ENCODE measurements at places on chromosomes 7 and 10. TPM values are rescaled to one million over a fixed set of nuclear protein-coding genes. Genes with fewer than 3 reads are reported as not detected.

Gene ZNF722
- not detected for polyA plus RNA-seq

Gene PON3
- polyA plus RNA-seq = not detected

Gene UNC5B
- polyA plus RNA-seq = not detected

Gene LIPF
- not detected for polyA plus RNA-seq

Gene ZSCAN25
- polyA plus RNA-seq = 11.8 TPM

Gene MINPP1
- polyA plus RNA-seq = 1.8 TPM

DNA sequence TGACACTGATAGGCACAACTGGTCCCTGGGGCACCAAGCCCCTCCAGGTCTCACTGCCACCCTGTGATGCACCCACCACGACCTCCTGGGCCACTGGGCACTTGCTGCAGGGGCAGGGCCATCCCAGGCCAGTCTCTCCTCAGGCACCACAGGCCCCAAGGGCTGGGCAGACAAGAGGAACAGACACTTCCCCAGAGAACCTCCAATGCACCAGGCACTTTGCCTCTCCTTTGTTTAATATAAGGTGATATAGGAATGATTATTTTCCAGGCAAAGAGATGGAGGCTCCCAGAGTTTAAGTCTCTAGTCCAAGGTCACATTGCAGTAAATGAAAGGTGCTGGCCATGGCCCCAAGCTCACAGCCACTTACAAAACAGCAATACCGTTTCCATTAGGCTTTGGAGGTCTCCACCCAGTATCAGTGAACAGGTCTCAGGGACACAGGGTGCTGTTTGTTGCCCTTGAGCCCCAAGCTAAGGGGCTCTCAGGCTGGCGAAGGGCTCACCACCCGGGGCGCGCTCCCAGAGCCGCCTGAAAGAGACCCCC, 4.5 kb downstream of the DEPP1 start:
- peak; percentile 29 for DNase-seq
- peaks cover 37% of the 10 kb centered on the region for H3K4me1 ChIP-seq
- peak overlapping the region; percentile 59 for H3K4me3 ChIP-seq
- no peak overlapping the region for H3K27ac ChIP-seq
- H3K27me3 ChIP-seq = no peaks in the 10 kb centered on the region

DNA sequence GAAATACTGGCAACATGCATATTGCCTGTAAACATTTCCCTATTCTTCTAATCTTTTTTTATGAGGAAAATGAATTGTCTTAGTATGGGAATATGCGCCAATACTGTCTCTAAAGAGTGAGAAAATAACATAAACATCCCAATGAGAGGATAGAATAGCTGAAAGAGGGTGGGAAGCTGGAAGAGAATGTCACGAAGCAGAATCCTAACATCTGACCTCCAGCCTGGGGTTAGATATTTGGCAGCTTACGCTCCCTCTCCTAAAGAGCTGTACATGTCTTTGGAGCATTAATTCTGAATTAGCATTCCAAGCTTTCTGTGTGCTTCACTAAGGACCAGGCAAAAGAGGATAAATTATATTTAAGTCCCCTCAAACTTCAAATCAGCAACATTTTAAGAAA, 31.6 kb upstream of the SLC16A12 start:
- DNase-seq = no peak
- no peak overlapping the region for H3K27ac ChIP-seq
- H3K27me3 ChIP-seq = no peaks in the 10 kb centered on the region
- H3K36me3 ChIP-seq = no peaks in the 10 kb centered on the region
- no peak overlapping the region for H3K4me3 ChIP-seq
- no peaks in the 10 kb centered on the region for H3K4me1 ChIP-seq

GRCh38 chr7:4862156-4862555, 326 bp upstream of the PAPOLB start:
- peaks cover 9% of the 10 kb centered on the region for H3K4me1 ChIP-seq
- DNase-seq = no peak
- peak overlapping the region; percentile 34 for H3K4me3 ChIP-seq
- H3K27ac ChIP-seq = no peak overlapping the region

DNA sequence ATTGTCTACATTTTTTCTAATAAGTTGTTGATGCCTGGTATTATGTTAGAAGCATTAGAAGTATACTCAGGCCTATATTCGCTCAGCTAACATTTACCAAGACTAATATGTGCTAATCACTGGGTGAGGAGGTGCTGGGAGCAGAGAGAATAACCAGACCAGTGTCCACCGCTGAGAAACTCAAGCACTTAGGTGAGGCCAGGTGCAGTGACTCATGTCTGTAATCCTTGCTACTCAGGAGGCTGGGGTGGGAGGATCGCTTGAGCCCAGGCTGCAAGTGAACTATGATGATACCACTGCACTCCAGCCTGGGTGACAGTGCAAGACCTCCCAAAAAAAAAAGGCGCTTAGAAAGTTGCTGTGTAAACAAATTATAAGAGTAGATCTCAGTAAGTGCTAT, 182.2 kb upstream of the AOAH start:
- no peaks in the 10 kb centered on the region for H3K36me3 ChIP-seq
- H3K27ac ChIP-seq = no peak overlapping the region
- H3K4me3 ChIP-seq = no peak overlapping the region
- H3K27me3 ChIP-seq = no peaks in the 10 kb centered on the region
- DNase-seq = no peak
- no peaks in the 10 kb centered on the region for H3K4me1 ChIP-seq

- no peaks in the 10 kb centered on the region for H3K4me1 ChIP-seq
- no peak for DNase-seq
- H3K27ac ChIP-seq = no peak overlapping the region
Observed at GRCh38 chr7:54394834-54395233, 147.3 kb upstream of the VSTM2A start.

GRCh38 chr10:68572151-68572550, 12.0 kb downstream of the TET1 start:
- H3K27ac ChIP-seq = no peak overlapping the region
- no peak for DNase-seq
- H3K4me3 ChIP-seq = no peak overlapping the region

GRCh38 chr7:4437916-4438315, 244.2 kb upstream of the FOXK1 start:
- no peak overlapping the region for H3K4me3 ChIP-seq
- no peak overlapping the region for H3K27ac ChIP-seq
- no peaks in the 10 kb centered on the region for H3K4me1 ChIP-seq
- no peak for DNase-seq
- H3K36me3 ChIP-seq = no peaks in the 10 kb centered on the region

- H3K4me3 ChIP-seq = no peak overlapping the region
- DNase-seq = no peak
- H3K36me3 ChIP-seq = no peaks in the 10 kb centered on the region
- H3K27me3 ChIP-seq = no peaks in the 10 kb centered on the region
- peaks cover 8% of the 10 kb centered on the region for H3K4me1 ChIP-seq
Observed at GRCh38 chr7:107854989-107855388, 36.0 kb upstream of the DLD start.

GRCh38 chr7:17632384-17632783, 307.9 kb downstream of the SNX13 start:
- H3K36me3 ChIP-seq = no peaks in the 10 kb centered on the region
- no peaks in the 10 kb centered on the region for H3K27me3 ChIP-seq
- no peak overlapping the region for H3K27ac ChIP-seq

DNA sequence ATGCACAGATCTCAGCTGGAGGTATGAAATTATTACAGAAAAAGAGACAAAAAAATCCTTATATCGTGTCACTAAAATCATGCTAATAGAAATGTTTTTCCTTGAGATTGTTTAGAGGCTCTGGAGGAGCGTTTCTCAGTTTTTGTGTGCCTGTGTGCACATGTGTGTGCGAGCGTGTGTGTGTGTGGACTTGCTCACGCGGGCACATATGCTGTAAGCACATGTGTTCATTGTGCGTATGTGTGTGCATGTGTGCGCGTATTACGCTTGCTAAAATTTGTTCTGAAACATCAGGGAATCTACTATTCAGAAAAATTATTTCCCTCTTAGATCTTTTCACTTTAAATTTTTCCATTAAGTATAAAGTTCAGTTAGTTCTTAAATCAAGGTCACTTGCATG, 1111.2 kb downstream of the NRG3 start:
- no peak overlapping the region for H3K4me3 ChIP-seq
- H3K27ac ChIP-seq = no peak overlapping the region
- no peaks in the 10 kb centered on the region for H3K27me3 ChIP-seq
- DNase-seq = no peak
- H3K4me1 ChIP-seq = no peaks in the 10 kb centered on the region
- no peaks in the 10 kb centered on the region for H3K36me3 ChIP-seq

- H3K4me1 ChIP-seq = no peaks in the 10 kb centered on the region
- H3K4me3 ChIP-seq = no peak overlapping the region
- no peaks in the 10 kb centered on the region for H3K36me3 ChIP-seq
- no peak overlapping the region for H3K27ac ChIP-seq
- DNase-seq = no peak
- H3K27me3 ChIP-seq = peaks cover 6% of the 10 kb centered on the region
Observed at GRCh38 chr10:104193787-104194186, 38.4 kb downstream of the CFAP43 start.

DNA sequence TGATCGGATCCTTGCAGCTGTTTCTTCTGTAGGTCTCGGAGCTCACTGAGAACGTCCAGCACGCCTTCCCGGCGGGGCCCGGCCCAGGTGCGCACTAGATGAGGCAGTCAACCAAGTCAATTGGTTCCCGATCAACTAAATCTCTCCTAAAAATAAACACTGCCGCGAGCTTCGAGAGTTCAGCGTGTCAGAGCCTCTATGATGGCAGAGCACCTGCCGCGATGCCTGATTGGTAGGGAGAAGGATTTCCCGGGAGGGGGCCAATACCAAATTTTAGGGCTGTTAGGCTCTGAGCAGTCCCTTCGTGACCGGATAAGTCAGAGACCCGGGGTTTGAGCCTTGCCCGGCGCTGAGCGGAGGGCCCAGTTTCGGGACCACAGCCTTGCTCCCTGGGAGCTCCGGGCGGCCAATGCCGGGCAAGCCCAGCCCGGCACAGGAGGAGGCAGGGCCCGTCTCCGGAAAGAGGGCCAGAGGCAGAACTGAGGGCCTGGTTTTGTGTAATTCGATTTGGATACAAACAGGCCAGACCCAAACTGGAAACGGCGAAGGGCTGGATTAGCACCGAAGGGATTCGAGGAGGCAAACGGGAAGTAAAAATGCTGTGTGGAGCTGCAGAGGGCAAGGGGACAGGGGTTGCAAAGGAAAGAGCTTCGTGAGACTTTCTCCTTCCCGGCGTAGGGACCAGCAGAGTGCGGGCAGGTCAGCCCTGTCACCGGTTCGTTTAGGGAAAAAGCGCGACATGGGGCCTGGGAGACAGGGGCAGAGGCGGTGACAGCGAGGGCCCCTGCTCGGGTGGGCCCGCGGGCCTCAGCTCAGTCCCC, 569 bp downstream of the SLC26A5 start:
- DNase-seq = peak; percentile 17
- peaks cover 20% of the 10 kb centered on the region for H3K27me3 ChIP-seq
- H3K4me3 ChIP-seq = peak overlapping the region; percentile 36
- peaks cover 12% of the 10 kb centered on the region for H3K4me1 ChIP-seq

DNA sequence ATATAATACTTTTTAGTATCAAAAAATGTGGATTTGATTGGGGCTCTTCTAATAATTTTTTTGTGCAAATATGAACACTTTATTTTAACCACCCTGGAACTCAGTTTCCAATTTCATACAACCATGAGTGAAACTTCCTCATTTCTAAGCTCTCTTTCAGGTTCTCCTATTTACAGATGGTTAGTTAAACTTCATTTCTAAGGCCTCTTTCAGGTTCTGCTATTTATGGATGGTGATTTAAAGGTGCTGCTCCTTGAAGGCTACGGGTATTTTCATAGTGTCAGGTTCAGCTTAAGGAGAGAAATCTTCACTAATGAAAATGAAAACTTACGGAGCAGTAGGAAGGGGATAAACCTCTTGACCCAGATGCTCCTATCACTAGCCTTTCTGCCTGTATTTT, 568.3 kb downstream of the KIF20B start:
- no peak overlapping the region for H3K27ac ChIP-seq
- no peaks in the 10 kb centered on the region for H3K27me3 ChIP-seq
- peak; percentile 14 for DNase-seq
- H3K4me1 ChIP-seq = peaks cover 3% of the 10 kb centered on the region
- H3K36me3 ChIP-seq = no peaks in the 10 kb centered on the region

- no peak overlapping the region for H3K27ac ChIP-seq
- DNase-seq = no peak
- no peak overlapping the region for H3K4me3 ChIP-seq
Observed at GRCh38 chr7:78690174-78690573, 763.3 kb downstream of the MAGI2 start.

DNA sequence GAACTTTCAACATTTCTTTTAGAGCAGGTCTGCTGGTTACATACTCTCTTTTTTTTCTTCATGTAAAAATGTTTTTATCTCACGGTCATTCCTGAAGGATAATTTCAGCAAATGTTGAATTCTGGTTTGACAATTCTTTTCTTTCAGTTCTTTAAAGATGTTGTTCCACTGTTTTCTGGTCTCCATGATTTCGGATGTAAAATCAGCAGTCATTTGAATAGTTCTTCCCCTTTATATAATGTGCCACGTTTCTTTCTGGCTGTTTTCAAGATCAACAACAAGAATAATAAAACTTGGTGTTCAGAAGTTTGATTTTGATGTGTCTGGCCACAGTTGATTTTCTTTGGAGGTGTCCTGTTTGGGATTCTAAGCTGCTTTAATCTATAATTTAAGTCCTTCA, 14.0 kb upstream of the MRPS33 start:
- no peaks in the 10 kb centered on the region for H3K4me1 ChIP-seq
- DNase-seq = no peak
- no peak overlapping the region for H3K4me3 ChIP-seq
- H3K27me3 ChIP-seq = peaks cover 4% of the 10 kb centered on the region
- no peak overlapping the region for H3K27ac ChIP-seq
- no peaks in the 10 kb centered on the region for H3K36me3 ChIP-seq

GRCh38 chr7:139180700-139181311, 50.2 kb upstream of the UBN2 start:
- DNase-seq = no peak
- H3K27me3 ChIP-seq = no peaks in the 10 kb centered on the region
- no peak overlapping the region for H3K27ac ChIP-seq
- no peaks in the 10 kb centered on the region for H3K36me3 ChIP-seq

DNA sequence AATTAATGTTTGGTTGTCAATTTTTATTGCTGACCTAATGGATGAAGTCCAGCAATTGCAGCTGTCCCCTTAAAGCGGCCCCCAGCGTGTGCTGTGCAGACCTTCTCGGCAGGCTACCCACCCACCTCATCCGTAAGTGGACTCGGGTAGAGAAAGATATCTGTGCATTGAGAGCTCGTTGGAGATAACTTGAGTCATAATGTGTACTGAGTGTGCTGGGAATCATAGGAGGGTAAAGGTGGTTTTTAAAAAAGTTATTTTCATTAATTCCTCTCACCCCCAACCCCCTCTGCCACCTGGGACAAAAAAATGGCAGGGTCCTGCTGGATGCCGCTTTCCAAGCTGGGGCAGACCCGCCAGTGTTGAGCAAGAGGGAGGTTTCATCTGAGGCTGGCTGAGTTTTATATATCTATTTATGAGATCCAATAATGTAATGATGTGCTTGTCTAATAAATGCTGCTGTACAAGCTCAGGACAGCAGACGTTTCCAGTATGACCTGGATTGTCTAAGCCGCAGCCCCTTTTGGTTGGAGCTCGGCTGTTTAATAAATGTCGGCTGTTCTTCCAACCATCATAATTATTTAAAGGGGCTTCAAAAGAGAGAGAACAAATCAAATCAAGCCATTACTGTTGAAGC, 119.1 kb downstream of the NKX6-2 start:
- H3K4me3 ChIP-seq = no peak overlapping the region
- no peak overlapping the region for H3K27ac ChIP-seq
- H3K27me3 ChIP-seq = no peaks in the 10 kb centered on the region
- peaks cover 3% of the 10 kb centered on the region for H3K4me1 ChIP-seq
- DNase-seq = no peak

Measured in B cell (primary cell).